ENCODE measurements at places on chromosomes 13 and 19.

- no peak for DNase-seq
Measured at GRCh38 chr13:34361560-34361959, 543.6 kb downstream of the RFC3 start.

- peak; percentile 41 for DNase-seq
Measured at GRCh38 chr13:61531383-61532065, 115.9 kb upstream of the PCDH20 start.

- DNase-seq: no peak
Measured at GRCh38 chr13:89880201-89880600, 1467.3 kb upstream of the MIR17HG start.

DNA sequence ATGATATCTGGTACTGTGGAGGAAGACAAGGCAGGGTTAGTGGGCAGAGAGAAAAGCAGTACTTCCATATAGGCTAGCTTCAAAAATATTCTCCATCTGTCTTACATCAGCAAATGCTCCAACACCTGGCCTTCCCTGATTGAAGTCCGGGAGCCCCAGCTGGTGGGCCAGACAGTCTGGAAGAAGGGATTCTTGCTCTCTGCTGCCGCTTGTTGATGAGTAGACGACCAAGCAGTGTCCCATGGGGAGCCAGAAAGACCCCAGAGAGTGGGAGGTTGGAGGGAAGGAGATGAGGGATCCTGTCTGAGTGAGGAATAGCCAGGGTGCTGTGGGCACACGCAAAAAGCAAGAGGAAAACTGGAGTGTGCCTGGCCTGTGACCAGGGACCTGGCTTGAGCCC, 95.1 kb downstream of the ATP8A2 start:
- DNase-seq: no peak

DNA sequence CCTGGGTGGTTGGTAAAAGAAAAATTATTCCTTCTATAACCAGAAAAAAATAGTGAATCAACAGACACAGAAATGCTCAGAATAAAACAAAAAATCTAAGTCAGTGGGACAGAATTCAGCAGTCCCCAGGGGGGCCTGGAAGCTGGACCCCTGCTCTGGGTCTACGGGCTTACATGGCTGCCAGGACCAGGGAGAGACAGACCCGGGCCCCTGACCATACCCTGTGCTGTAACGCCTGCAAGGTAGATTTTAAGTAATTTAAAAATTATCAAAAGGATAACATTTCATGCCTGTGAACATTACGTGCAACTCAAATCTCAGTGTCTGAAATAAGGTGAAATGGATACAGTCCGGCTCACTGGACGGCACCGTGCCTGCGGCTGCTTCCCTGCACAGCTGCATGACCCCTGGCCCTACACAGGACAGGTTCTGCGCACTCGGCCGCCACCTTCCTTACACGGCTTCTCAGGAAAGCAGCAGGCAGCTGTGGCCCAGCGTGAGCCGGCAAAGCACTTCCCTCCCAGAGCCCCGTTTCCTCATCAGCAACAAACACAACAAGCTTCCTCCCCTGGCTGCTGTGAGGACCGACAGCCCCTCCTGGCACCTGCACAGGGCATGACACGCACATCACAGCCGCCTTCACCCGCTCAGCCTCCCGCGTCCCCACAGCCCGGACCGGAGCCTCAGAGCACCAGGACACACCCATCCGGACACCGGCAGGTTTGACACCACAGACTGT, 22.2 kb downstream of the RASA3 start:
- peak; percentile 93 for DNase-seq

GRCh38 chr13:111114362-111115060, 599 bp upstream of the ARHGEF7 start:
- DNase-seq: no peak

GRCh38 chr19:5967994-5968430, 9.9 kb downstream of the RANBP3 start:
- peak; percentile 74 for DNase-seq

DNA sequence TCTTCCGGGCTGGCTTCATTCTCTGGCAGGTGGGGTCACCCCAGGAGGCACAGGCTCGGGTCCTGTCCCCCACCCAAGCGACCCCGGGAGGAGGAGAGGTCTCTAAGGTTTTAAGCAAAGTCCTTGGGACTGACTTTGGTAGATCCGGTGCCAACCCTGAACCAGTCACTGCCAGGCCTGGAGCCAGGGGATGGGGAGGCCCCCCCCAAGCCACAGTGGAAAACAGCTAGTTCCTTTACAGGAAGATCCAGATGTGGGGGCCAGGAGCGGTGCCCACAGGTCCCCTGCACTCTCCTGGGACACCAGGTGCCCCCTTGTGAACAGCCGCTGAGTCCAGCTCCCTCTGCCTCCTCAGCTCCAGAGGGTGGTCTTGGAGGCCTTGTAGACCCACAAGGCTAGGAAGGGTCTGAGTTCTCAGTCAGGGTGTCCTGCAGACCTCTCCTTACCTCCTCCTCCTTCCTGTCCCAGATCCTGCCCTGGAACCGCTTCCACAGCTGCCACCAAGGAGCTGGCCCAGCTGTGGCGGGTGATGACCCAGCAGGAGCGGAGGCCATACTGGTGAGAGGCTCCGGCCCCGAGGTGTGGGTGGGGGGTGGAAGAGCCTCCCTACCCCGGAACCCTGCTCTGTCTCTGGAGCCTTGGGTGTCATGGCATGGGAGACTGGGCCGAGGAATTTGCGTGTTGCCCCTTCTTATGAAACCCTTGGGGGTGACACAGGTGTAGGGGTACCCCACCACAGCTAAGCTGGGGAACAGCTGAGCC, 6.0 kb downstream of the SIX5 start:
- DNase-seq: no peak

DNA sequence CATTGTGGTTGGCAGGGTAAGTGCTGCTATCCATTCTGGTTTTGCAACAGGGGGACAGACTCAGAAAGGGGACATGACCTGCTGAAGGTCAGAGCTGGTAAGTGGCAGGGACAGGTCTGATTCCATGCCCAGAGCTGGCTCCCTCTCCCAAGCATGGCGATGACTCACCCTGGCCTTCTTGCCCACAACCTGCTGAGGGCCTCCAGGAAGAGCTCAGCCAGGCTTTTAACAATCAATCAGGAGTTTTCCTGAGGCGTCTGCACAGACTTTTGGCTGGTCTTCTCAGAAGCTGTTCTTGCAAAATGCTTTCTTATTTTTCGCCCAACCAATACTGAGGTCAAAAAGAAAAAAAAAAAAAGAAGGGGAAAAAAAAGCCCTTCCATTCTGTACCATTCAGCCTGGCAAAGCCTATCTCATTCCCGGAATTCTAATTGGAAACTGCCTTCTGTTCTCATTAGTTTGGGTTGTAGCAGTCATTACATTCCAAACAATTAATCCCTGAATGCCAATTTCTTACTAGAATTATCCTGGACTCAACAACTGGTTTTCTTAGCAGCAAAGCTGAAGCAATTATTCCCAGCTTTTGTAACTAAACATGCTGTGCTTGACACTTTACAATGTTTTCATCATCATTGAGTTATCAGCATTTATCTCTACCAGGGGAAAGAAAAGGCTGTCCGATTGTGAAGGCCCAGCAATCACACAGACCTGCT, 17.7 kb downstream of the SIAH3 start:
- no peak for DNase-seq
